ENCODE measurements at places on chromosomes 7 and 10.

DNA sequence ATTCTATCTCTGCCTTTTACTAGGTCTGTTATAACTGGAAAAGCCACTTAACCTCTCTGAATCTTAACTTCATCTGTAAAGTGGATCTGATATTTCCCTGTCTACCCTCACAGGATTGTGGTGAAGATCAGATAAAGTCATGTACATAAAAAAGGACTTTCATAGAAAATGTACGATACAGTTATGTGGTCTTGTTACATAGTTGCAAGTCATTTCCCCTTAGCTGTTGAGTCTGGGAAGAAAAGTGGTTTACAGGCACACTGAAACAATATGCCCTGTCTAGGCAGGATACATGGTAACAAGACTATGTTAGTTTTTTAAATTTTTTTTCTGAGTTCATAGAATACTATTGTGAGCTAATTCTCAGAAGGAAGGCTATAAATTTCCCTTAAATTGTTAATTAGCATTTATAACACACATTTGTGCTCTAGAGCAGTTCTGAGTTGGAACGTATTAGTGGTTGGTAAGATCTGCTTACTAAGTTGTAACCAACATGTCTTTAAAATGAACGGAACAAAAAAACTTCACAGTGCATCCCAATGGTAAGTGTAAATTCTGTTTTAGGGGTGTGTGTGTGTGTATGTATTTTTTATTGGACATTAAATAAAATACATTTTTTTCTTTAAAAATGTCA, 7.1 kb upstream of the GSTO1 start:
- DNase-seq = no peak

DNA sequence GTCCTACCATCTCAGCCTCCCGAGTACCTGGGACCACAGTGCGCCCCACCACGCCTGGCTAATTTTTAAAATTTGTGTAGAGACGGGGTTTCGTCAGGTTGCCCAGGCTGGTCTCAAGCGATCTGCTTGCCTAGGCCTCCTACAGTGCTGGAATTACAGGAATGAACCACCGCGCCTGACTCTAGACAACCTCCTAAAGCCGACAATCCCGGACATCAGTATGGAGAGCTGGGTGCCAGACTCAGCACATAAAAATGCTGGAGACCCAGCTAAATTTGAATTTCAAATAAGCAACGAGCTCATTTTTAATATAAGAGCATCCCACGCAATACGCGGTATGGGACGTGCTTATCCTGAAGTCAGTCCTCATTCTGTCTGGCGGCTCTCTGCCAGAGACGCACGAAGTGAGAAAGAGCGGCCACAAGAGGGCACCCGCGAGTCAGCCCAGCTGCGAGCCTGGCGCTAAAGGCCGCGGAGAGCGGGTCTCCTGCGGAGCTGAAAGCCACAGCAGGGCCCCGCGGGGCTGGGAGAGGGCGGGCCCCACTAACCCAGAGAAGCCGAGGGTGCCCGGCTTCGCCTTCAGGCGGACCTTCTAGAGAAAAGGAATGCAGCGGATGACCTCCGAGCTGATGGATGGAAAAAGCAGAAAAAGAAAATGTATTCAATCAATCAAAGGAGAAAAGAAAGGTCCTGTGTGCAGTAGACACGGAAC, 7.0 kb downstream of the CALY start:
- peak; percentile 86 for DNase-seq

GRCh38 chr10:29646238-29646902, 11.6 kb upstream of the SVIL start:
- DNase-seq = no peak

DNA sequence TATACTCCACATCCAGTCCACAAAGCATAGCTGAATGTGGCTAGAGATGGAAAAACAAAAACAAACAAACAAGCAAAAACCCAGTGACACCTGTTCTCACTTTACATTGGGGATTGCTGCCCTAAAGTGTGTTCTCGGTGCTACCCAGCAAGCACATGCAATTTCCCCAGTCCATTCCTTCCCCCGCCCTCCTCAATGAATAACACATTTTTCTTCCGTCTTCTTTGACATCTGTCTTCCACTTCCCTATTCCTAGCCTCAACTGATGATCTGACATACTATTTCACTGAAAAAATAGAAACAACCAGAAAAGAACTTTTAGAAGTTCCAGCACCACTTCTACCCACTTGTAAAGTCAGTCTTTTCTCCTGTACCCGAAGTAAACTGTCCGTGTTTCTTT, 147.1 kb downstream of the MALRD1 start:
- no peak for DNase-seq

- peak; percentile 49 for DNase-seq
These were observed 860 bp downstream of the ZEB1 start for GRCh38 chr10:31319602-31320549.
